ENCODE measurements at places on chromosomes 3 and 15.

- DNase-seq, result peak; percentile 61
Observed at GRCh38 chr3:131543714-131544113, 40.9 kb upstream of the MRPL3 start.

- no peak for DNase-seq
Observed at GRCh38 chr3:32224016-32224516, 14.4 kb upstream of the CMTM8 start.

DNA sequence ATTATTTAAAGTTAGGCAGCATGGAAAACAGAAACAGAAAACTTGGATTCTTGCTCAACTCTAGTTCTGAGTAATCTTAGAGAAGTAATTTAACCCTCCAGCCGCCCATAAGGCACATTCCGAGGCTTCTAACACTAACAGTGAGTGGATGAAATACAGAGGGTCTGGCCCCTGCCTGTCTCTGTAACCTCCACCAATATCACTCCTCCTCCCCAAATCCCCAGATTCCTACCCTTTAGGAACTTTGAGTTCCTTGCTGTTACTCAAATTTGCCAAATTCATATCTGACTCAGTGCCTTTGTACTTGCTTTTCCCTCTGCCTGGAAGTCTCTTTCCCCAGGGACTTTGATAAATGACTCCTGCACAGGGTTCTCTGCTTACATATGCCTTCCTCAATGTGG is 112.5 kb upstream of the TGFBR2 start:
- DNase-seq, result no peak

GRCh38 chr15:49279521-49280456 is 109.7 kb downstream of the GALK2 start:
- no peak for DNase-seq

GRCh38 chr3:174020156-174020555 is 622.6 kb downstream of the NLGN1 start:
- no peak for DNase-seq

GRCh38 chr15:65783872-65784271 is 8.2 kb downstream of the DENND4A start:
- DNase-seq, result no peak

DNA sequence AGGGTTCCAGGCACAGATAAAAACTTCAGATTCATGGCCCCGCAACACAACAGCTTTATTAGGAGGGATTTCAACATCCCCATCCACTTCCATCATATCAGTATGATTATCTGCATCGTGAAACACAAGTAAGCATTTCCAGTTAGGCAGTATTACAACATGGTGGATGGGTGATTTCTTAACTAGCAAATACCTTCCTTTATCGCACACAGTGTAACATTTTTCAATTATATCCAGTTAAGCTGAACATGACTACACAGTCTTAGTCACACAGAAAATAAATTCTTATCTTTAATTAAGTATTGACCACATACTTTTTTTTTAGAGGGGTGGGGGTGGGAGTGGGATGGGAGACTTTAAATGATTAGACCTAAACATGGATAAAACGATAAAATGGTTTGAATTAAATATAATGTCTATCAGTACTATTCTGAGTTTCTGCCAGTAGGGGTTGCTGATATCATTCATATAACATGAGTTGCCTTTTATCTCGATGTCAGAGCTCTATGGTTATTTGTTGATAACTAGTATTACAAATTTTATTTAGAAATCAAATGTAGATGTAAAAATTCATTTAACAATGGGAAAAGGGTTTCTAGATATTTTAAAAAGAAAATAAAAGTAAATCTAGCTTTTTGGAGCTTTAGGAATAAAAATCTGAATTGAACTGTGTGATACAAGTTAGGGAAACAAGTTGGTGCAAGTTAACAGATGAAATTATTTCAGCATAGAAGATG is 146.6 kb downstream of the TBL1XR1 start:
- no peak for DNase-seq

DNA sequence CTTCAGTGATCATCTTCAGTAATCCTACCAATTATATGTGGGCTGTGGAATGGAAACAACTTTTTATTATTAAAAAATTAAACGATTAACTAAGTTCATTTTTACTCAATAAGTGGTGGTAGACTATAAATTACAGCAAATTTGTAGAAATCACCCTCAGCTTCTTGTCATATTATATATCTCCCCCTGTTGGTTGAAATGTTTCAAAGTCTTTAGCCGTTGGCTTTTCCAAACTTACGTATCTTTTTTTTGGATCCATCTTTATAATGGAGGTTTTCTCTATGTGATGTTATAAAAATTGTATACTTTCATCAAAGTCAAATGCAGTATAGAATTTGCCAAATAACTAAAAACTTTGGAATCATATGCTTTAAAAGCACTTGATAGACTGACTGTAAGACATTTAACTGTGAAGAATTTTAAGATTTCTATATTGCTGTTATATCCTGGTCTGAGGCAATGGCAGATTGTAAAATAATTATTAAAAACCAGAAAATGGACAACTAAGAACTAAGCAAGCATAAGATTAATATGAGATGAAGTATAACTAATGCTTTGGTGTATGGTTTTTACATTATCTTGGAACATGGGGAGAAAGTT is 44.7 kb downstream of the ATP11B start:
- no peak for DNase-seq

GRCh38 chr15:66148187-66148586 is 105.4 kb downstream of the MEGF11 start:
- DNase-seq, result no peak

- DNase-seq, result no peak
Observed at GRCh38 chr15:38267421-38268022, 14.9 kb downstream of the SPRED1 start.

DNA sequence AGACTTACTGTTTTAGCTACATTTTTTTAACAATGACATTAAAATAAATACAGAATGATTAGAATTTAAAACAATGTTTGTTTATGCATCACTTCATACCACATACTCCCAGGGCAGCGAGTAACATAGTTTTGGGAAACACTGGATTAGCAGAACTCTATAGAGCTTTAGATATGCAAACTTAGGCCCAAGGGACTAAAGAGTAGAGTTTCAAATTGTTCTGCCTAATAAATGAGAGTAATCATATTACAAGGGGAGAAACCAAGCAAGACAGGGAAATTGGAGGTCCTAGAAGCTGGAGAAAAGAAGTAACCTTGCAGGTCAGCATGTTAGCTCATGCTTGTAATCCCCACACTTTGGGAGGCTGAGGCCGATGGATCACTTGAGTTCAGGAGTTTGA is 3.6 kb upstream of the DAZL start:
- DNase-seq, result no peak

GRCh38 chr3:183006396-183007002 is 26.2 kb upstream of the DCUN1D1 start:
- no peak for DNase-seq

DNA sequence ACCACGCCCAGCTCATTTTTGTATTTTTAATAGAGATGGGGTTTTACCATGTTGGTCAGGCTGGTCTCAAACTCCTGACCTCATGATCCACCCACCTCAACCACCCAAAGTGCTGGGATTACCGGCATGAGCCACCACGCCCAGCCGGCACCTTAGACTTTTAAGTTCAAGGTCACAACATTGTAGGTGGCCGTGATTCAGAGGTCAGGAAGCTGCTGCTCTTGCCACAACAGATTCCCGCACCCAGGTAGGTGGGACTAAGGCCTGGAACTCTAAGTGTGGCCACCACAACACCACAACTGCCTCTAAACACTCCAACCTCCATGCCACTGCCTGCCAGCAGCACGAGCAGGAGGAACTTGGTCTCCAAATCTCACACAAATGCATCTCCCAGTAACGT is 196.8 kb downstream of the STT3B start:
- DNase-seq, result no peak

DNA sequence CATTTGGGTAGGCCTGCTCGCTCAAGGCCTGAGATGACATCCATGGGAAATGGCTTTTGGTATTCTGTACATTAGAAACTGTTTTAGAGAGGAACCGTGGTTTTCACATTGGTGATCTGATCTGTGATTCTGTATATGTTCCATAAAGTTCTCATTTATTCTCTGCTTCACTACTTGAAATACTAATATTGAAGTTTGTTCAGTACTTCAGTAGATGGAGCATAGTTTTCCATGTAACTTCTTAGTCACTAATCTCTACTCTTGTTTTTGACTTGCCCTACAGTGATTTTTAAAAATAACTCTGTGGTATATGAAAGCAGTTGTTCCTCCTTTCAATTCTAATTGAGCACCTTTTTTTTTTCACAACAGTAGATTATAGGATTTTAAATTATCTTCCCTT is 66.5 kb downstream of the MBNL1 start:
- DNase-seq, result no peak

DNA sequence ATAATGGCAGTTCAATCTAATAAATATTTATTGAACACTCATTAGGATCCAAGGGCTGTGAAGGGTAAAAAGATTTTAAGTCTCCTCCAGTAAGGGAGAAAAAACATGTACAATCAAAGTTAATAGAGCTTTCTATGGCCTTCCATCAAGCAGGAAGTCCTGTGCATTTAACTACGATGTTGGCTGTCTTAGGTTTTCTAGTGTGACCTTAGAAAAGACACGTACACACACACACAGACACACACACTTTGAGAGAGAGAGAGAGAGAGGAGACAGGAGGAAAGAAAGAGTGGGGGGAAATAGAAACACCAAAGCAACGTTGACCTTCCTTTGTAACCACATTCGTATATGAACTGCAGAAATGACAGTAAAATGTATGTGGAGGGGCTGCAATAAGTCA is 126.1 kb upstream of the TMC3 start:
- no peak for DNase-seq

Data from C1 segment of cervical spinal cord (tissue), 14 donors.